ENCODE measurements at places on chromosomes 2 and 18. TPM values are rescaled to one million over a fixed set of nuclear protein-coding genes. Genes with fewer than 3 reads are reported as not detected.

- no peaks in the 10 kb centered on the region for H3K27me3 ChIP-seq
- H3K4me3 ChIP-seq: no peak overlapping the region
- no peak for DNase-seq
- H3K27ac ChIP-seq: no peak overlapping the region
- no peaks in the 10 kb centered on the region for H3K36me3 ChIP-seq
Measured at GRCh38 chr2:72027426-72028161, 120.1 kb downstream of the CYP26B1 start.

- no peak overlapping the region for H3K27ac ChIP-seq
- DNase-seq: no peak
- no peaks in the 10 kb centered on the region for H3K27me3 ChIP-seq
- no peaks in the 10 kb centered on the region for H3K4me1 ChIP-seq
Measured at GRCh38 chr2:77604953-77605929, 83.1 kb upstream of the LRRTM4 start.

- H3K4me1 ChIP-seq: no peaks in the 10 kb centered on the region
- no peaks in the 10 kb centered on the region for H3K27me3 ChIP-seq
- no peak overlapping the region for H3K4me3 ChIP-seq
- no peaks in the 10 kb centered on the region for H3K36me3 ChIP-seq
- DNase-seq: no peak
Measured at GRCh38 chr2:101265893-101266499, 13.3 kb downstream of the CNOT11 start.

SERPINB4 gene
- total RNA-seq: 0.96 TPM

IL1RN gene
- not detected for total RNA-seq

All from H1 (cell line).